ENCODE measurements at places on chromosomes 1 and 21. TPM values are rescaled to one million over a fixed set of nuclear protein-coding genes. Genes with fewer than 3 reads are reported as not detected.

The KANK4 gene
- 1.3 TPM for total RNA-seq

The KPRP gene
- total RNA-seq, result not detected

- no peak for DNase-seq
Observed at GRCh38 chr1:203144661-203145060, 17.1 kb downstream of the ADORA1 start.

The CD2 gene
- not detected for total RNA-seq

DNA sequence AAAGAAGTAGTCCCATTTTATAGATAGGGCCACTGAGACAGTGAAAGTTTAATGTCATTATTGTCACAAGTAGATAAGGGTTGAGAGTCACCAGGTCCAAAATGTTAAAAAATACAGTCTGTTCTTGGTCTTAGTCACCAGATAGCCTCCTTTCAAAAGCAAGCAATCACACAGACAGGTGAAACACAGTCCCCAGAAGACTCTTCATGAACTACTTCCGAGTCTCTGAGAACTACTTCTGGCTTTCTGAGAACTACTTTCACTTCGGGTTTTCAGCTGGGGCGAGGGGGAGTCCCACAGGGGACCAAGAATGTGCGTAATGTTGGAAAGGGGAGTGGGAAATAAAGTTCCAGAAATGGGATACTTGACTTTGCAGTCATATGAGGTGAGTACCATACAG lies 143.2 kb downstream of the HHIPL2 start:
- no peak for DNase-seq

DNA sequence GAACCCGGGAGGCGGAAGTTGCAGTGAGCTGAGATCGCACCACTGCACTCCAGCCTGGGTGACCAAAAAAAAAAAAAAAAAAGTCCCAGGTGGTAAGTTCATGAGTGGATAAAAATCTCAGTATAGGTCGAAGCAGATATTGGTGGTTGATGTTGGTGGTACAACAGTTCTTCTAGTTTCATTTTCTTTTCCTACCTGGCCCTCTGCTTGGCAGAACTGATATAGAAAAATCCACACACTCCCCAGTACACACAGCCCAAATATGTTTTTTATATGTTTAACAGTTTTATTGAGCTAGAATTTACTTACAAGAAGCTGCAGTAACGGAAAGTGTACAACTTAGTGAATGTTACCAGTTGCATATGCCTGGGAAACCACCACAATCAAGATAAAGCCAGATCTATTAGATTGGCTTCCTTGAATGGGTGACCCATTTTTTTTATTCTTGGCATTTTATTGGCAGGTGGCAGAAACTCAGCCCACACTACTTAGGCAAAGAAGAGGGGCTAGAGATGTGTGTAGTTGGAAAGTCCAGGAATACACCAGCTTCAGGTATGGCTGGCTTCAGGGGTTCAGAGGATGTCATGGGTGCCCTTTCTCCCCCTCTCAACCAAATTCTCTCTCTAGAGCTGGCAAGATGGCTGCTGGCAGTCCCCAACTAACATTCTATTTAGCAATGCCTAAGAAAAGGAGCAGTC lies 118.3 kb upstream of the SLC25A33 start:
- DNase-seq, result no peak

The SELL gene
- total RNA-seq, result not detected

DNA sequence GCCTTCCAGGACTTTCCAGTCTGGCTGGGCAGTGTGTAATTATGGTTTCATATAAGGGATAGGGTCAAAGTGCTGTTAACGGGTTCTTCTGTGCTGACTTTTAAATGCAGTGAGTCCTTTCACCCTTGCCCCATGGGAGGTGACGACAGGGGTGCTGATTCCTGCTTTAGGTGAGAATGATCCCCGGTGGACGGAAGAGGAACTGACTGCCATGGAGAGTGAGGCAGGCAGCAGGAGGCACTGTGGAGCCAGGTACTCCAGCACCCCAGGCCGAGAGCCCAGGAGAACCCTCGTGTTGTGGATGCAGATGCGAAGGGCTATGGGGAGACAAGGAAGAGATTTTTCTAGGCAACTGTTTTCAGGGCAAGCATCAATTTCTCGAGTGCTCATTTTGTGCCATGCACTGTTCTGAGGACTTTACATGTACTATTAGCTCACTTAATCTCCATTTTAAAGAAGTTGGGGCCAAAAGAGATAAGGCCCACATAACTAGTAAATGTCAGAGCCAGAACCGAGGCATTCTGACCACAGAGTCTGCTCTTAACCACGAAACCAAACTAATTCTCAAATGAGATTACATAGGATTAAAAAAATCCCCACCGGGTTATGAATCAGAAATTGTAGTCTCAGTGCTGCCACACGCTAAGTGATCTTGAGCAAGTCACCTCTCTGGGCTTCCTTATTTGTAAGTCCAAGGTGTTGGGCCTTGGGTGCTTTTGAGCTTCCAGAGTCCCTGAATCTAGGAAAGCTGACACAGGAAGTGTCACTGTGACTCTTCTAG lies 28.2 kb downstream of the STPG1 start:
- DNase-seq, result no peak

GRCh38 chr1:94160811-94161210 lies 39.9 kb upstream of the ABCA4 start:
- no peak for DNase-seq

DNA sequence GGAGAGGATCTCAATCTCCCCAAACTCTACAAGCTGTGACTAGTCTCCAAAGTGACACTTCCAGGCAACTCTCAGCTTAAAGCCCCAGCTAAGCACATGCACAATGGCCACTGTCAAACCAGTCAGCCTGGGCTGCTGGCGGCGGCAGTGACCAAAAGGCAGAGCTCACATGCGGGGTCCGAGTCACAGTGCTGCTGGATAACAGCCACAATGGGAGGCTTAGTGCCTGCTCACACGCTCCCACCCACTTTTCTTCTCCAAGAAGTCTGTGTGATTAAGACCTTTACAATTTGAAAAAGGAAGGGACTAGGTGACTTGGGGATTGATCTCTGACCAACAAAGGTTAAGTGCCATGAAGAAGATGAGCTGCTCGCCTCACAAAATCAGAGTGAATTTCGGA lies 16.8 kb downstream of the RIPK4 start:
- DNase-seq, result no peak

GRCh38 chr1:112172294-112172882 lies 182.9 kb upstream of the KCND3 start:
- DNase-seq, result no peak

DNA sequence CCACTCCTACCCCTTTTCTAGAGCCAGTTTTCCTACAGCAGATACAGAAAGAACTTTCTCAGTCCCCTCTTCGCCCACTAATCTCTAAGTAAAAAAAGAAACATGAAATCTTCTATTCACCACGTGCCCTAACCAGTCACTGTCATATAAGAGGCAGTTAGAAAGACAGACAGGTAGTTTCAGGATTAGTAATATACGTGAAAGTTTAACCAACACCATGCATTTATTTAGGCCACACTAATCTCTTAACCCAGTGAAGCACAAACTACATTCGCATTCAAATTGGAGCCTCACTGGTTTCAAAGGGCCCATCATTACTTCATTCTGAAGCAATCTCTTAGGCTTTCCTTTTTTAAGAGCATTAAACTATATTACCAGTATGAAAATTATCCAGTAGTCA lies 10.1 kb downstream of the GPATCH2 start:
- DNase-seq, result no peak

DNA sequence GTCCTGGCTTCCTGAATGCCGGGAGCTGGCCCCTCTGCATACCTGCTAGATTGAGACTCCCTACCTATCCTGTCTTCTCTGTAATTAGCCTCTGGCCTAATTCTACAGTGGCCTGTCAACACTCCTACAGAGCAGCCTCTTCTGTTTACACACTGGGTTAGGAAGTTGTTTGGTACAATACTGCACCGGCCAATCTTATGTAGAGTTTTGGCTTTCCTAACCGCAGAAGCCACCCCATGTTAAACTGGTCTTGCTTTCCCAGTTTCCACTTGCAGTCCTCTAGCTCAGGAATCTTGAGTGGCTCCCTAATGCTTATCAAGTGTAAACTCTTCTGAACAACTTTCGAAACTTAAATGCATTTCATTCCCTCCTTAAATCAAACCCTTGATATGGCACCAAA lies 42.8 kb downstream of the DPH5 start:
- no peak for DNase-seq

Data from chondrocyte (in vitro differentiated cells).